Stimulated activated CD8-positive, alpha-beta memory T cell treated with anti-CD3 and anti-CD28 coated beads, Interleukin-15, amount 100 ng/mL, for 48 hours (primary cell): ENCODE measurements at places on chromosomes 7 and 10.

DNA sequence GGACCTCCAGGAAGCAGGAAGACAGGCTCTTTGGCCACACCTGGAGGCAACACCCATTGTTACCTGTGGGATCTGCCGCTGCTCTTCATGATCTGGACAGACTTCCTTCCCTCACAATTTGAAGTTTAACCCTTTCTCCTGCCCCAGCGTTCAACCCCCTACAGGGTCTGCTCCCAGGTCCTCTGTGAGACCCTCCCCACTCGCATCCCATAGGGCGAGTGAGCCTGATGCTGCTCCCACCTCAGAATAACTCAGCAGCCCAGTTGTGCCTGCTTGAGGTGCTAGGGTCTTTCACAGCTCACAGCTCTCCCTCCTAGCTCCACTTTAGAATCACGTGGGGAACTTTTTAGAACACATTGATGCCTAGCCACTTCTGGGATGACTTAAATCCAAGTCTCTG is 61.8 kb upstream of the C10orf90 start:
- no peak for DNase-seq

DNA sequence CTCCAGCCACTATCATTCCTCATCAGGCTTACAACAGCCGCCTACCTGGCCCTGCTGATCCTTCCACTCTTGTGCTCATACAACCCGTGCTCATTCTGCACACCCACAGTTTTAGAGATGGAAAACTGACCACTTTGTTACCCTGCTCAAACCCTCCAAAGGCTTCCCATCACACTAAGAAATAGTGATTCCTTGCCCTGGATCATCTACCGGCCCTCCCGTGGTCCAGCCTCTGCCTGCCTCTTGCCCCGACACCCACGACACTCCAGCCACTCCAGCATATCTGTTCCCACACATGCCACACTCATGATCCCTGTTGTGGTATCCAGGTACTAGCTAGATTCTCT is 36.8 kb downstream of the CCDC6 start:
- no peak for DNase-seq

GRCh38 chr7:41879403-41879802 is 176.5 kb upstream of the INHBA start:
- no peak for DNase-seq

GRCh38 chr10:6465854-6466601 is 114.0 kb downstream of the PRKCQ start:
- DNase-seq: peak; percentile 33

DNA sequence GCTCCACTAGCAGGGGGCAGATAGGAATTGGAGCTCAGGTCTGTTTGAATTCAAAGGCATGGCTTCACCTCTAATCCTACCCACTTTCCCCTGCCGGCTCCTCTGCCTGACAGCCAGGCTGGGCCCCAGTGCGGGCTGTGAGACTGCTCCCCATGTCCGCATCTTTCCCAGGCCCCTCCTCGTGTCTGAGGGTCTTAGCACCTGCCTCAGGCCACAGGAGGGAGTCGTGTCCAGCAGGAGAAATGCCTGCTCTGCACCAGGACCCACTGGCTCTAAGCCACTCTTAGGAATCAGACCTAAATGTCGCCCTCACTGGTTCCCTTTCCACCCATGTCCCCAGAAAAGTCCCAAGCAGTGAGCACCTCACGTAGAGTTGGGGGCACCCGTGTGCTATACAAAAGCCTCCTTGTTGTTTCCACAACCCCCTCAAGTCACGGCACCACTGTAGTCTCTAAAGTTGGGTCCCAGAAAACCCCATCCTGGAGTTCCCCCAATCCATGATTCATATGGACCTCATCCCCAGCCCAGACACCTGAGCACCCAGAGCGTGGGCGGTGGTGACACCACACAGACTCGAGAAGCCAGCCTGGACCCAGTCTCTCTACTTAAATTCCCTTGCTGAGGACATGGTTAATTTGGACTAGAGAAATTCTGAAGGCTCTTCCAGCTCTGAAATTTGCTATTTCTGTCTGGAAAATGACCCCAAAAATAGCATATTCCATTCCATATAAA is 466.4 kb upstream of the ZMIZ1 start:
- peak; percentile 24 for DNase-seq

- no peak for DNase-seq
These were observed 37.5 kb upstream of the PFKFB3 start for GRCh38 chr10:6165221-6165725.

DNA sequence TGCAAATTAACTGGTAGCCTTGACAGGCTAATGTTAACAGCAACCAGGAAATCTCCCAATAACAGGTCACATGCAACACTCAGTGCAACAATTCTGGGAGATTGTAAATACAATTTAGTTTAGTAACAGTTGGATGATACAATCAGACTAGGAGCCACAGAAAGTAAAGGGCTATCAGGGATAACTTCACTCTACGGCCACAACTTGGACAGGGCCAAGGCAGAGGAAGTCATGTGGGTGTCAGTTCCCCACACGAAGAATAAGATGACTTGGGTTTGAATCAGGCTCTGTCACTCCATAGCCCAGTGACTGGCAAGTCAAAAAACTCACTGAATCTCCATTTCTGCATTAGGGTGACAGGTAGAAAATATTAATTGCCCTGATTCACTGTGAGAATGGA is 217.3 kb upstream of the CCDC6 start:
- DNase-seq: no peak

DNA sequence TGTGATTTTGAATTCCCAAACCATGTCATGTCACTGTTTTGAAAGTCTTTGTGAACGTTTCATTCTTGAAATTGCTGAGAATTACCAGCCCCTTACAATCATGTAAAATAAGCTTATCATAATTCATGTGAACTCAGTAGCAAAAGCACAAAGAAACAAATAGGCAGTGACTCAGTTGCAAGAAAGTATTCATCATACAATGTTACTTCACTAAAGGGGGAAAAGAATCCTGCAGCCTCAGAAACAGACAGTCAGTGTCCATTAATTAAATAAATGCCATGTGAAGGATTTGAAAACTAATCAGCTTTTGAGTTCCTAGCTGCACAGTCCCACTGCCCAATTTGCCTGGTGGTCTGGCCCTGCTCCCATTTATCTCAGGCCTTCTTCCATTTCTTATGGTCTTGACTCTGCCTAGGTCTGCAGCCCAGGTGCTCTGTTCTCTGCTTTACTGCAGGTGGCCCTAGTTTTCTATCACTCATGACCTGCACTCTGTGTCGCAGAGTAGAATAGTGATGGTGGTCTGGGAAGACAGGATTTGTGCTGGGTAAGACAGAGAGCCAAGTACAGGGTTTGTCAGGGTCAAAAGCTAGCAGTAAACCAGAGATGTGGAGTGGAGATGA is 99.7 kb downstream of the PLCE1 start:
- DNase-seq: no peak

- DNase-seq: no peak
These were observed 40.7 kb downstream of the CREM start for GRCh38 chr10:35167342-35167741.

- DNase-seq: no peak
These were observed 443.9 kb downstream of the DNAJB6 start for GRCh38 chr7:157780721-157781120.

DNA sequence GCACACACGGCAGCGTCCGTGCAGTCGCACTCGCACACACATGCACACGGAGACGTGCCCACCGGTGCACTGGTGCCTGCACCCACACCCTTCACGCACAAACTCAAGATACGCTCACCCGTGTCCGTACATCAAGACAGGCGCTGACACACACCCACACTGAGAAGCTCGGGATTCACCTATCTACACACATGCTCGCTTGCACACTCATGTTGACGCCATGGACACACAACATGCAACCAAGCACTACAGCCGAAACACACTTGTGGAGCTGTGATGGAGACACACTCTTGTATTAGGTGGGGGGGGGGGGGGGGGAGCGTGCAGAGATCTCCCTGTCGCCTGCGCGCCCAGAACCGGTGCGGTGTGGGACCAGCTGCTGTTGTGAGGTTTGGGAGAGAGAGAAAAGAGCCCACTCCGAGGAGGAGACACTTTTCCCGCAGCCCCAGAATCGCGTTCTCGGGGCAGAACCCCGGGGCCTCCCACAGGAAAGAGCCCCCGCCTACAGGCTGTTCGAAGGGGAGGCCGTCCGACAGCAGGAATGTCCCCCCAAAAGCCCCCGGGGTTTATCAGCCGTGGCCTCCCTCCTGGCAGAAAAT is 605 bp upstream of the NFKB2 start:
- peak; percentile 67 for DNase-seq

DNA sequence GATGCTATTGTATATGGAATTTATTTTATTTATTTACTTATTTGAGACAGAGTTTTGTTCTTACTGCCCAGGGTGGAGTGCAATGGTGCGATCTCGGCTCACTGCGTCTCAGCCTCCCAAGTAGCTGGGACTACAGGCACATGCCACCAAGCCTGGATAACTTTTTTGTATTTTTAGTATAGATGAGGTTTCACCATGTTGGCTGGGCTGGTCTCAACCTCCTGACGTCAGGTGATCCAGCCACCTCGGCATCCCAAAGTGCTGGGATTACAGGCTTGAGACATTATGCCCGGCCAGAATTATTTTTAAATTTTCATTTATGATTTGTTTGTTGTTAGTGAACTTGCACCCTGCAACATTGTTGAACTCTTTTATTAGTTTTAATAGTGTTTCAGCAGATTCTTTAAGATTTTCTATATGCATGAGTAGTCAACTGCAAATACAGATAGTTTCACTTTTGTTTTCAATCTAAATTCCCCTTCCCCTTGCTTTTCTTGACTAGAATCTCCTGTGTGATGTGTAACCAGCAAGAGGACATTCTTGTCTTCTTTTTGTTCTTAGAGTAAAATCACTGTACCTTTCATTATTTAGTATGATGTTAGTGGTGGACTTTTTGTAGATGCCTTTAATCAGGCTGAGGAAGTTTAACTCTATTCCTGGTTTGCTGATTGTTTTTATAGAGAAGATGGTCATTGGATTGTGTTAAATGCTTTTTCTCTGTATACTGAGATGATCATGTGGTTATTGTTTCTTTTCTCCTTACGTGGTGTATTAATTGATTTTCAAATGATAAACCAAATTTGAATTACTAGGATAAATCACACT is 27.8 kb downstream of the ZNF33A start:
- DNase-seq: no peak

DNA sequence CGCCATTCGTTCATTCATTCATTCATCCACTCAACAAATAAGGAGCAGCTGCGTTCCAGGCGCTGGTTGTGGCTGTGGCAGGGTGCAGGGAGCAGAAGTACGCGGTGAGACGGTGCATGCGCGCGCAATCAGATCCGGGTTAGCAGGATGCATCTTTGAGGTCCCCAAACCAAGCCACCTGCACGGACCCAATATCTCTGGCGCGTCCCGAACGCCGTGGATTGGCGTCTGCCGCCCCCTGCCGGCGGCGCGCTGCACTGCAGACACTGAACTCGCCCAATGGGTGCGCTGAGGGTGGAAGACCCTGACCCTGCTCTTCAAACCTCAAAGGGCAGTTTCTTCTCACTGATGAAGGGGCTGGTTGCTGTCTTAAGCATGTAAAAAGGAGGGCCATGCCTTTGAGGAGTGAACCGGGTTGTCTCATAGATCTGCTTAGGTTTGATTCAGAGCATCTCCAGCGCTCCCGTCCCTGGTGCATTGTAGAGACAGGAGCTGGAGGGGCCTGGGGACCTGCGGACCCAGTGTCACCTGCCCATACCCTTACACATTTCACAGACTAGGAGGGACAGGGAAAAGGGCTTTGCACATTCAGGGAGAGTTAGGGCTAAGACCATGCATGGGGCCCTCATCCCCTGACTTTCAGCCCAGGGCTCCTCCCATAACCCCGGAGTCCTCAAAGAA is 102.5 kb downstream of the RAMP3 start:
- DNase-seq: peak; percentile 53

DNA sequence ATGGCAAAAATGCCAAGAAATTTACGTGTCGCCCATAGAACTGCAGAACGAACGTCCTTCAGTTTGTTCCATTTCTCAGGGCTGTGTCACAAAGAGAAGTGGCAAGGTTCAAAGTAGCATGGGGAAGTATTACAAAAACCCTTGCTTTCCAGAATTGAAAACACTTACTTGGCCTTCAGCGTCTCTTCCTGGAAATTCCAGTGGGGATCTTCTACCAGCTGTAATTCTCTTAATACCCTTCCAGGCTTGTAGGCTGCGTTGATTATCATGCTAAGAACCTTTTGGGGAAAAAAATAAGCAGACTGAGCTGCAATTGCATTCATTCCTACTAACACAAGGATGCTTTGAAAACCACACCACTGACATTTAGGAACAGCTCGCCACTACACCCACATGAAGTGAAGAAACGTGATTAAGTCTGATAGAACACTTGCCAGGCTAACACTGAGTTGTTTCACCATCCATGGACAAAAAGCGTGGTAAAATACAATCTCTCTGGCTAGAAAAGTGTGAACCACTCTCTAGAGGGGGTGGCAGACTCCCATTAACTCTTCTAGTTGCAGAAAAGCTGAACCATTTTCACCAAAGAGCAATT is 222.3 kb downstream of the SFMBT2 start:
- DNase-seq: no peak

DNA sequence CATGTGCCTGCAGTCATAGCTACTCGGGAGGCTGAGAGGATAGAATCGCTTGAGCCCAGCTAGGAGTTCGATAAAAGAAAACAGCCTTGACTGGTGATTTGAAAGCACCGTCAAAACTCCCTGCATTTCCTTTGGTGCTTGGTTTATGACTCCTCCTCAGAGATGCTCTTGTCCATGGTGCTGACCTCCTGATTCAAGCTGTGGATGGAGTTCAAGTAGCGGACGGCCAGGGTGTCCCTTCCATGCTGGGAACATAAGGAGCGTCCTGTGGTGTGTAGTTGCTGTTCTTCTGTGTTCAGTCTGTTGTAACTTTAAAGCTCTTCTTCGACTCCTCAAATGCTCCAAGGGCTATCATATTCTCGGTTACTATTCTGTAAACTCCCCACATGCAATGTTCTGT is 382.5 kb upstream of the KIAA1217 start:
- no peak for DNase-seq

DNA sequence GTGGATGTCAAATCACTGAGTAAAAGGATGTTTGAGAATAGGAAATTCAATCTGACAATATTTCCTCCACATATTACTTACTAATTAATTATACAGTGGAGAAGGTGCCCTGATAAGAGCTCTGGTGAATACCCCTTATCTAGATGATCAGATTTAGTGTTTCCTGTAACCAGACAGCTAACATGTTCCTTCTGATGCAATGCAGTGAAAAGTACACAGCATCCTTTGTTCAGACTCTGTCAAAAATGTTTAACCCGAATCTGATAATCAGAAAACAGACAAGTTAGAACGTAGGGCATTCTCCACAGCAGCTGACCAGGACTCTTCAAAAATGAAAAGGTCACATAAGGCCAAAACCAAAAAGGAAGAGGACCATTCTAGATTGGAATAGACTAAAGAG is 46.2 kb downstream of the WDR11 start:
- DNase-seq: no peak

DNA sequence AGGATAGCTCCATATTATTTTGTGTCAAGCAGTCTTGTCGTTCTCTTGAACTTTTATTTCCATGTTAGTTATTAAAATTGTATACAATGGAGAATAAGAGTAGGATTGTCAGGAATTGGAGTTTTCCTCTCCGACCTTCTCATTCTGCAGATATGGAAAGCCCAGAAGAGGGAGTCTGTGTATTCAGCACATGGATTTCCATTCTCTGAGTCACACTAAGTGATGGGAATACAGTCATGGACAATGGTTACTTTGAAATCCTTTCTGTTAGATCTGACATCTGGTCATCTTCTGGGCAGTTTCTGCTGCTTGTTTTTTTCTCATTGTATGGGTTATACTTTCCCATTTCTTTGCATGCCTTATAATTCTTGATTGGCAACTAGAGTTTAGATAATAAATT is 5.0 kb upstream of the TASOR2 start:
- DNase-seq: no peak

GRCh38 chr7:148726385-148726784 is 27.7 kb downstream of the CUL1 start:
- DNase-seq: no peak
